ENCODE measurements at places on chromosomes 5 and 9.

GRCh38 chr9:68683433-68683832 lies 21.6 kb upstream of the PIP5K1B start:
- DNase-seq: no peak

DNA sequence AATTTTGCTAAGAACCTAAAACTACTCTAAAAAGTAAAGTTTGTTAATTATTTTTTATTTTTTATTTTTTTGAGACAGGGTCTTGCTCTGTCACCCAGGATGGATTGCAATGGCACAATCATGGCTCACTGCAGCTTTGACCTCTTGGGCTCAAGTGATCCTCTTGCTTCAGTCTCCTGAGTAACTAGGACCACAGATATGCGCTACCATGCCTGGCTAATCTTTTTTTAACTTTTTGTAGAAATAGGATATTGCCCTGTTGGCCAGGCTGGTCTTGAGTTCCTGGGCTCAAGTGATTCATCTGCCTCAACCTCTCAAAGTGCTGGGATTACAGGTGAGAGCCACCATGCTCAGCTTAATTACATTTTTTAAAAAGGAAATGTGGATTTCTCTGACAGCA lies 45.8 kb downstream of the PDE6A start:
- no peak for DNase-seq

DNA sequence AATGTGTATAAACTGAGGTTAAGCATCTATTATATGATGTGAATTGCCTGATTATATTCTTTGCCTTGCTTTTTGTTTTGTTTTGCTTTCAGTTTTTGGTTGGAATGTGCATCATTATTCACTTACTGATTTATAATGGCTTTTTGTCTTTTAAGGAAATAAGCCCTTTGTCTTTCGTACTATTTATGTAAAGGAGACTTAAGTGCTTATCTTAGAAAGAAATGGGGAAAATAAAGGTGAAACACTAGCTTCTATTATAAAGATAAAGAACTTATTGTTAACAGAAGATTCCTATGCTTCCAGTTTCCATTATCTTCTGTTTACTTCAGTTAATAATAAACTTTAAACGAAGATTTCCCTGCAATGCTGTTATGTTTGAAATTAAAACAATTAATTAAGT lies 23.3 kb downstream of the COX7C start:
- no peak for DNase-seq

DNA sequence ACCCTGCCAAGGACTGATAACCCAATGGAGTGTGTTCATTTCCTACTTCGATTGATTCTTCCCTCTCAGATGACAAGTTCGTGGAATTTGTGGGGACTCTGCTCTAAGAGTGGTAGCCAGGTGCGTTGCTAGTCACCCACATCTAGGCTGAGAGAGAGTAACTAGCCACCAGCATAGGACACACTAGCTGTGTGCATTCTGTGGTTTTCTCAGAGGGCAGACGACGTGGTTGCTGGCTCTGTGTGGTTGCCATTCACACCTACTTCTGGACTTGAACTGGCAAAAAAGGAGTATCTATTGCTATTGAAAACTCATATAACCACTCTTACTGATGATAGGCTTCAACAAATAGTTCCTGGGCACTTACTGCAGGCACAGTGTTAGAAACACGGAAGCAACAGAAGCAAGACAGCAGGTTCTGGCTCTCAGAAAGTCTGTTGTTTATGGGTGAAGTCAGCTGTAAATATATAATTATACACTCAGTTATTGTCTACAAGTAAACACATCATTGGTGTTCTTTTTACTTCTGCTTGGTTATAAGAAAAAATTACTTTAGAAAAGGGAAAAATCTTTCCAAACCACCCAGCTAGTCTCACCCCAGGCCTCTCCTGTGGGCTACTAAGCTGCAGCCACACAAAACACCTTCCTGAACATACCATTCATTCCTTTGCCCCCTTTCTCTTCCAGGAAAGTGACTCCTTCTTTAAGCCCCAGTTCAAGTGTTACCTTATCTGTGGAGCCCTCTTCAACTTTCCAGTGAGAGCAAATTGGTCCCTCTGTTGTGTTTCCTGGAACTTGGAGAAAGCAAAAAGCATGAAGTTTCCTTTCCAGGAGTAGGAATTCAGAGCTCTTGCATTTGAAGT lies 151.1 kb upstream of the HAPLN1 start:
- DNase-seq: no peak

DNA sequence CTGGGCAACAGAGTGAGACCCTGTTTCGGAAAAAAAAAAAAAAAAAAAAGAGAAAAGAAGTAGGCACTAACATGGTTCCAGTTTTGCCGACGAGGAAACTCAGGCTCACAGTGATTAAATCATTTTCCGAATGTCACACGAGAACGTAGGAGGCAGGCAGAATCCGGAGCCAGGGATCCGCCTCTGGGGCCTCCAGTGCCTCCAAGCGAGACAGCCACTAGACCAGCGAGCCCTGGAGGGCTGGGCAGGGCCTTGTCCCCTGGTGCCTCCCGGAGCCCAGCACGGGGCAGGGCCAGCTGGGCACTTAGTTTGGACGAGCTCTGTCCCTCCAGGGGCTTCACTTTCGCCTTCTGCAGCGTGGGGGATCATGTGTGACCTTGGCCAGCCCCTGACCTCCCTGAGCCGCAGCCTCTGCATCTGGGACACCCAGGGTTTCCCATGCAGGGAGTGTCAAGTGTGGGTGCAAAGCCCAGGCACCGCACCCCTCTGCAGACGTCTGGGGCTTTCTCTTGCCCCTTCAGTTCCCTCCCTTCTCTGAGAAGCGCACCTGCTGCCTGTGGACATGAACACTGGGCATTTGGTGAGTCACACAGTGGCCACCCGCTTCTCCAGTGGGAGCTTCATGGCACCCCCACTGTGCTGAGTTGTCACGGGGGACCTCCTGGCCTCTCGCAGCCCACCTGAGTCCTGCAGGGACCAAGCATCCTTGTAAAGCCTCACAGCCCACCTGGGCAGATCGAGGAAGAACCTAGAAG lies 80.3 kb downstream of the RXRA start:
- no peak for DNase-seq

All from activated naive CD4-positive, alpha-beta T cell treated with Interleukin-2 at 50 U/mL for 16 hours (primary cell).